ENCODE measurements at places on chromosomes 3 and 15. TPM values are rescaled to one million over a fixed set of nuclear protein-coding genes. Genes with fewer than 3 reads are reported as not detected.

The AP2M1 gene
- total RNA-seq = 333 TPM

- no peak for DNase-seq
Measured at GRCh38 chr3:31968369-31968926, 12.6 kb downstream of the OSBPL10 start.

DNA sequence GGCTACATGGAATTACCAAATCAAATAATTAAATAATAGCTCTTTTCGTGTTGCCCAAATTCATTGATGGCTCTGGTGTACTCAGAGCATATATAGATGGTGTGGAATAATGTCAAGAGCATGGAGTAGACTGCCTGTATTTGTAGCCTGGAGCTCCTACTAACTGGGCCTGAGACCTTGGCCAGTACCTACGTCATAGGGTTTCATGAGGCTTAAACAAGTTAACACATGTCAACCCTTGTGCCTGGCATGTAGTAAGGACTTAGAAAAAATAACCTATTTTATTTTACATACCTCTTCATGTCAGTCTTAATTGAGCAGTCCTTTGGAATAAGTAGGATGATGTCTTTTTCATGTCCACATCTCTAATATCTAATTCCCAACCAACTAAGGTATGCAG is 223.7 kb upstream of the DPH6 start:
- DNase-seq = no peak

GRCh38 chr3:125079675-125080045 is 23.9 kb upstream of the HEG1 start:
- DNase-seq = no peak

- DNase-seq = no peak
Measured at GRCh38 chr3:16975083-16975482, 90.3 kb downstream of the PLCL2 start.

DNA sequence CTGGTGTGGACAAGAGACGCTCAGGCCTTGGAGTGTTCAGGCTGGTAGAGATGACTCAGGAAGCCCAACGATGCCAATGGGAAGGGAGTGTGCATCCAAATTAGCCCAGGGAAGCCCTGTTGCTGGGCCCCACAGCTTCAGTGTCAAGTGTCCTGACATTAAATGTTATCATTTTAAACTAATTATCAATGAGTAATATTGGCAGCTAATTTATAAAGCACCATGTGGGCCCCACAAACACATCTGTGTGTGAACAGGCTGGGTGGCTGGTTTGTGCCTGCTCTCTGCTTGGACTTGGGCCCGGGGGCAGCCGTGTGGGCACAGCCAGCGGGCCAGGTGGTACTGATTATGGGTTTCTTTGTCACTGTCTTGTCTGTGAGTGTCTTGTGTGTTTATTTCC is 15.0 kb downstream of the FBLN2 start:
- DNase-seq = no peak
